ENCODE measurements at places on chromosomes 13 and 19. TPM values are rescaled to one million over a fixed set of nuclear protein-coding genes. Genes with fewer than 3 reads are reported as not detected.

Gene CEBPA
- total RNA-seq, result 0.32 TPM

Gene PLK5
- total RNA-seq, result 0.13 TPM

GRCh38 chr13:39232999-39233398, 194.7 kb downstream of the NHLRC3 start:
- no peak overlapping the region for H3K27ac ChIP-seq
- no peaks in the 10 kb centered on the region for H3K27me3 ChIP-seq
- H3K4me3 ChIP-seq, result no peak overlapping the region
- DNase-seq, result no peak
- H3K36me3 ChIP-seq, result no peaks in the 10 kb centered on the region

DNA sequence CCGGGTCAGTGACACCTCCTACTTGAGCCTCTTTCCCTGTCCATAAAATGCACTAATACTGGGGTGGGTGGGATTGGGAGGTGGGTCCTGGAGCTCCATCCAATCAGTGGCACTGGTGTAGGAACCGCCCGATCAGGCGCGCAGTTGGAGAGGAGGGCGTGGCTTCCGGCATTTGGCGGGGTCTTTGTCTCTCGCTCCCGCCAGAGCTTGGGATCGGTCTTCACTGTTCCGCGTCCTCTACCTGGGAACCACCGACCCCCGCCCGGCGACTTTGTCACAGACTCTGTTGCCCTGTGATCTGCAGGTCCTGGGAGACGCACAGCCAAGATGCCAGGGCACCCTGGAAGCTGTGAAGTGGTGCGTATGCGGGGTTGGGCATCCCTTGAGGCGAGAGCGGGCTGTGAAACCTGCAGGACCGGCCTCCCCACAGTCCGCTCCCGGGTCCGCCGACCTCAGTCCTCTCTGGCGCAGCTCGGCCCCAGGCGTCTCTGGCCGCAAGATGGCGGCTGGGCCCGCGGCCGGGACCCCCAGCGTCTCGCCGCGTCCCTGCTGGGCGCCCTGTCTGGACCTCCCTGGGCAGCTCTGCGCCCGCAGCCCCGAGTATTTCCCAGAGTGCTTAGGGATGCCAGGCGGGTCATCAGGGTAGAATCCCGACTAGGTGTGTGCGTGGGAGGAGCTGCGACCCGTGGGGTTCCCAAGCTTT, 41.6 kb upstream of the ZNF730 start:
- no peaks in the 10 kb centered on the region for H3K27me3 ChIP-seq
- H3K36me3 ChIP-seq, result no peaks in the 10 kb centered on the region
- no peak overlapping the region for H3K27ac ChIP-seq
- H3K4me1 ChIP-seq, result no peaks in the 10 kb centered on the region

- H3K36me3 ChIP-seq, result peaks cover 21% of the 10 kb centered on the region
- DNase-seq, result no peak
These were observed 2.1 kb upstream of the PDCD2L start for GRCh38 chr19:34402074-34402600.

DNA sequence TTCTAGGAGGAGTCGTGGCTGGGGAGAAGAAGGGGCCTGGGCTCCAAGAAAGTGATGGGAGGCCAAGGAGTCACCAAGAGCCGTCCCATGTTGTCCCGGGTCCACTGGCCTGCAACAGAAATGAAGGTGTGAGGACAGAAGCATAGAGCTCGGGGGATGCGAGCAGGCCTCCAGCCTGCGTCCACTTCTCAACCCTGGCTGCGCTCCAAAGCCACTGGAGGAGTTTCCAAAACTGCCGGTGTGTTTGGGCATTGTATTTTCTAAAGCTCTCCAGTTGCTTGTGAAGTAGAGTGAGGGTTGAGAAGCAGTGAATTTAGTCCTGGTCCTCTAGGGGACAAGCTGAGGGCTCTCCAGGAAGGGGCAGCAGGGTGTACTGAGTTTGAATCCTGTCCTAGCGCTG, 13.0 kb downstream of the FFAR2 start:
- H3K27ac ChIP-seq, result peak overlapping the region; percentile 56
- H3K36me3 ChIP-seq, result no peaks in the 10 kb centered on the region
- no peak for DNase-seq

- H3K4me3 ChIP-seq, result no peak overlapping the region
- no peak for DNase-seq
- no peaks in the 10 kb centered on the region for H3K36me3 ChIP-seq
- H3K27me3 ChIP-seq, result no peaks in the 10 kb centered on the region
These were observed 680.9 kb upstream of the SGCG start for GRCh38 chr13:22499919-22500318.

- DNase-seq, result no peak
- no peaks in the 10 kb centered on the region for H3K36me3 ChIP-seq
- no peaks in the 10 kb centered on the region for H3K4me1 ChIP-seq
- no peak overlapping the region for H3K27ac ChIP-seq
These were observed 543.7 kb downstream of the EFNB2 start for GRCh38 chr13:105991622-105992277.
